ENCODE measurements at places on chromosomes 7 and 10.

GRCh38 chr7:15829691-15830090, 143.2 kb upstream of the MEOX2 start:
- no peak for DNase-seq

DNA sequence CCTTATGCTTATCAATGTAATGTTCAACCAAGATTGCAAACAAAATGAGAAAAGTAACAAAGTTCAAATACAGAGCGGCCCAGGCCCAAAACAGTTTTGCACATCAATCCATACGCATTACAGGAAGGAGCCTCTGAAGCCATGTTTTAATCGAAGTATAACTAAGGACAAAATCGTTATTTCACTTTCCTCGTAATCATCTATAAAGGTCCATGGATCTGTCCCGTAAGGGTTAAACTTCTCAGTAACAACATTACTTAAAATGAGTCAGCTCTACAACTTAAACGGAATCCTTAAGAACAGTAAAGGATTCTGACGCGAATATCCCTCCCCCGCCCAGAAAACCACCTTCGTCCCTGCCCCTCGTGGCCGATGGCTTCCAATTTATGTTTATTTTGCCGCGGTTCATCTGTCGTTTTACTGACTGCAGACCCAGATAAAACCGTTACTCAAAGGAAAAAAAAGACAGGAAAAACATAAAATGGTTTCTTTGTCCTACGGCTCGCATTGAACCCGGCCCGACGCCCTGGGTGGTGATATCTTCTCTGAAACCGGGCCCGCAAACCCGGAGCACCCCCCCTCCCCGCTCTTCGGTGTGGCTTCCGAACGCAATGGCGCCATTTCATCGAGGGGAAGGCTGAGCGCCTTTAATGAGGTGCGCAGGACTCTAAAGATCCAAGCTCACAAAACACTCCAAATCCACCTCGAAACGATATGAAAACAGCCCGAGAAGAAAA, 1.1 kb downstream of the HNRNPA2B1 start:
- DNase-seq: no peak

DNA sequence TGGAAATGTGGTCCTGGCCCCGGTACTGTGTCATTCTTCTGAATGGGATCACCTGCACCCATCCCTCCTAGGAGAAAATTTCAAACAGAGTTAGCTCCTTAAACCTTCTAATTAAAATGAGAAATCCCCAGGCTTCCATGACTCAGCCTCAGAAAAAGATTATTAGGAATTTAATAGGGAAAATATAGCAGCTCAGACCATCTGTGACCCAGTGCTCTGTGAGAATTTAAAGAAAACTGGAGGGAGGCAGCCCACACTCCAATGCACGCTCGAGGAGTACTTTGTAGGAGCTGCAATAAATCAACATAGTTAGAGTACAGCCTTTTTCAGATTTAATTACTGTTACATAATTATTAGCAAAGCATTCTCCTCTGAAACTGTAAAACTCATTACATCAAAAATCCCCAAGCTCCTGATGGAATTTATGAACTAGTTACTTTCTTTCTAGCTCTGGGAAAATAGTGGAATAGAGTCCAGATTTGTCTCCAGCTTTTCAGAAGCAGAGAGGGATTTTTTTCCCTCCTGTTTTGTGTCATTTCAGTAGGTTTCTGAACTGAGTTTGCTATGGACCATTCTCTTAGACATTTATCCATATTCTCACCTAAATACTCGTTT, 30.1 kb downstream of the NEUROD6 start:
- no peak for DNase-seq

GRCh38 chr7:21064698-21065648, 278.3 kb upstream of the SP8 start:
- peak; percentile 91 for DNase-seq

- no peak for DNase-seq
Measured at GRCh38 chr7:43104874-43105520, 7.5 kb upstream of the HECW1 start.

- DNase-seq: peak; percentile 55
Measured at GRCh38 chr7:102306916-102307677, 20.4 kb downstream of the SH2B2 start.

DNA sequence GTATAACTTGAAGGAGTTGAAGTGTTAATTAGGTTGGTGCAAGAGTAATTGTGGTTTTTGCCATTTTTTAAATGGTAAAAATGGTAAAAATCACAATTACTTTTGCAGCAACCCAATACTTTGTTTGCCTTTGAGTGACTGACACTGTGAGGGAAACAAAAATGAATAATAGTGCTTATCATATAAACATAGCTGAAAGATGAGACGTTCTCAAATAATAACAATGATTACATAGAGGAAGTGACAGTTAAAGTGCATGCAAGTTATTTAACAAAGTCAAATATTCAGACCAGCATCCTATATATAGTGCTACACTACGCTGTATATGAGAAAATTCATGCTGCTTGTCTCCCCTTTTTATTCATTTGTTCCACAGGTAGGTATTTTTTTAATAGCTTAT, 4.7 kb upstream of the HBP1 start:
- DNase-seq: no peak

- no peak for DNase-seq
Measured at GRCh38 chr10:127033216-127034033, 128.2 kb downstream of the DOCK1 start.

DNA sequence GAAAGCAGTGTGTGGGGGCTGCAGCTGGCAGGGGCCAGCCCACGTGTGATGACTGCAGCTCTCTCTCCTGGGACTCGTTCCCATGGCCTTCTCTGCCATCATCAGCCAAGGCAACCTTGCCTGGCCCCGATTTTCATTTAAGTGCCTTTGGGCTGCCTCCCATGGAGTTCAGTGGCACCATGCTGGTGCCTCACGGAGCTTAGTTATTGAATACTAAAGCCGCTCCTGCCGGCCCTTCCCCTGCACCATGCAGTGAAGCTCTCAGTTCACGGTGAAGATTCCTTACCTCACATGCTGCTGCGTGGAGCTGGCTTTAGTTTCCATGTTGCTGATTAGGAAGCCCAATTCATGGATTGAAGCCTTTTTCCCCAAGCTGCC, 141.5 kb upstream of the EEPD1 start:
- no peak for DNase-seq

GRCh38 chr7:148182264-148182663, 408.3 kb upstream of the C7orf33 start:
- no peak for DNase-seq

All from PC-9 (cell line).